Memory B cell (primary cell): ENCODE measurements at places on chromosomes 1 and 21.

GRCh38 chr1:241460098-241460873, 59.3 kb downstream of the FH start:
- DNase-seq, result no peak

DNA sequence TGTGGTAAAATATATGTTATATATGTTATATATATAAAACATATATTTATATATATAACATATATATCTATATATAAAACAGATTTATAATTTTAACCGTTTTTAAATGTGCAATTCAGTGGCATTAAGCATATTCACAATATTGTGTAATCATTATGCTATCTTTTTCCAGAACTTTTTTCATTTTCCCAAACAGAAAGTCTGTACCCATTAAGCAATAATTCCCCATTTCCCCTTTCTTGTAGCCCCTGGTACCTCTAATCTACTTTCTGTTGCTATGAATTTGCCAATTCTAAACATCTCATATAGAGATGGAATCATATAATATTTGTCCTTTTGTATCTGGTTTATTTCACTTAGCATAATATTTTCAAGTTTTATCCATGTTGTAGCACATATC, 10.7 kb upstream of the ARHGEF11 start:
- no peak for DNase-seq

DNA sequence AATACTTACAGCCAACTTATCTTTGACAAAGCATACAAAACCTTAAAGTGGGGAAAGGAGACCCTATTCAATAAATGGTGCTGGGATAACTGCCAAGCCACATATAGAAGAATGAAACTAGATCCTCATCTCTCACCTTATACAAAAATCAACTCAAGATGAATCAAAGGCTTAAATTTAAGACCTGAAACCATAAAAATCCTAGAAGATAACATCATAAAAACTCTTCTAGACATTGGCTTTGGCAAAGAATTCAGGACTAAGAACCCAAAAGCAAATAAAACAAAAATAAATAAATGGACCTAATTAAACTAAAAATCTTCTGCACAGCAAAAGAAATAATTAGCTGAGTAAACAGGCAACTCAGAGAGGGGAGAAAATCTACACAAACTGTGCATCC, 335.6 kb upstream of the PBX1 start:
- DNase-seq, result no peak

GRCh38 chr1:4076346-4076745, 176.3 kb upstream of the C1orf174 start:
- DNase-seq, result no peak

DNA sequence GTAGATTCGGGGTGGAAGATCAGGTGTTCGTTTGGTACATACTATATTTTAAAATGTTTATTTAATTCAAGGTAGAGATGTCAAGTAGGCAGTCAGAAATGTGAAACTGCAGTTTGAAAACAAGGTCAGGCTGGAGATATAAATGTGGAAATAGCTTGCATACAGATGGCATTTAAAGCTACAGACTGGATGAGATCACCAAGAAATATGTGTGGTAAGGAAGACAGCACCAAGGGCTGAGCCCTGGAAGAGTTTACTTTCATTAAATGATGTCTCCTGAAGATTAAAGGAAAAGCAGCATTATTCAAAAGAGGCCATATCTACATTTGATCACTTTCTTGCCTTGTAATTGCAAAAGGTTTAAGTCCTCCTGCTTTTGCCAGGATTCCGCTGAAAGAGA, 271.3 kb downstream of the PTBP2 start:
- DNase-seq, result no peak

GRCh38 chr1:228177721-228178710, 12.4 kb downstream of the IBA57 start:
- DNase-seq, result no peak

DNA sequence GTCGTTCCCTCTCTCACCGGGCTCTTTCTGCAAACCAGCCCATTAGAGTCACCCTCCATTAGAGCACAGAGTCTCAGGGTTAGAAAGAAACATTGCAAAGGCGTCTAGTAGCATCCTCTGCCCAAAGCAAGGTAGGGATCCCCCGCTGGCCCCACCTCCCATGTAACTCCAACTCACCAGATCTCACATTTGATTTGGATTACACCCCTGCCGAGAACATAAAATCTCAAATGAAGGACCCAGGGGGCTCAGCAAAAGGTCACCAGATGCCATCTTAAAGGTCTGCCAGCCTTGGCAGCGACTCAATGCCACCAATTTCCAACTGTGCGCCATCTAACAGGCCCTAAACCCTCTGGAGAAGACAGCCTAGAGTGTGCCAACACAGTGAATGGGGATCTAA, 14.1 kb downstream of the C1orf87 start:
- no peak for DNase-seq

DNA sequence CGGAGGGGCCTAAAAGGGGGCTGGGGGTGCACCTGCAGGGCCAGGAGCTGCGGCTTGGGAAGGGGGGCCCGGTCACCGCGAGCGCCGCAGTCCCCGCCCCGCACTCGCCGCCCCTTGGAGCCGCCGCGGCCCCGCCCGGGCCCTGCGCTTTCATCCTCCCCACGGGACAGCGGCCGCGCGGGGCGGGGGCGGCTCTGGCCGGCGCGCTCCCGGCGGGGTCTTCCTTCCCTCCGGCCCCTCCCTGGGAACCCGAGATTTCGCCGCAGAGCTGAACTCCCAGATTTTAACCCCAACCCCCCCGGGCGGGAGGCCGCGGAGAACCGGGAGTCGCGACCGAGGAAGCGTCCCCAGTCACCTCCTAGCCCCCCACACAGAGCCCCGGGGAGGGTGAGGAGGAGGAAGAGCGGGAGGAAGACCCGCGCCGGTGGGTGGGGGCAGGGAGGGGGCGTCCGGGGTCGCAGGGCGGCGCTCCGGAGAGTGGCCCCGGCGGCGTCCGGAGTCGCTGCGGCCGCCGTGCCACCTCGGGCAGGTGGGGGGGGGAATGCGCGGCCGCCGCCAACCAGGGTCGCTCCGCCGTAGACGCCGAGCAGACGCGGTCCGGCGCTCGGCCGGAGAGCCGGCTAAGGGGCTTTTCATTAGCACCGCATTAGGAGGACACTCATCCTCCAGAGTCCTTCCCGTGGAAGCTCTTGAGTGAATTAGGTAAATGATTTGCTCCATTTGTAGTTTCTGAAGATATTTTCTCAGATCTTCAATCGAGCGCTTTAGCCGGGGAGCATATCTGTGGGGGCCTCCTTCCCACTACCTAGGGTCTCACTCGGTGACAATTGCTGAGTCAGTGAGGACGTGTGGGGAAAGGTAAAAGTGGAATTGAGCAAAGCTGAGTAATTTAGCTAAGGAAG, 31.6 kb upstream of the NFIA start:
- peak; percentile 24 for DNase-seq

- no peak for DNase-seq
Observed at GRCh38 chr1:78980511-78980910, 26.0 kb downstream of the ADGRL4 start.

DNA sequence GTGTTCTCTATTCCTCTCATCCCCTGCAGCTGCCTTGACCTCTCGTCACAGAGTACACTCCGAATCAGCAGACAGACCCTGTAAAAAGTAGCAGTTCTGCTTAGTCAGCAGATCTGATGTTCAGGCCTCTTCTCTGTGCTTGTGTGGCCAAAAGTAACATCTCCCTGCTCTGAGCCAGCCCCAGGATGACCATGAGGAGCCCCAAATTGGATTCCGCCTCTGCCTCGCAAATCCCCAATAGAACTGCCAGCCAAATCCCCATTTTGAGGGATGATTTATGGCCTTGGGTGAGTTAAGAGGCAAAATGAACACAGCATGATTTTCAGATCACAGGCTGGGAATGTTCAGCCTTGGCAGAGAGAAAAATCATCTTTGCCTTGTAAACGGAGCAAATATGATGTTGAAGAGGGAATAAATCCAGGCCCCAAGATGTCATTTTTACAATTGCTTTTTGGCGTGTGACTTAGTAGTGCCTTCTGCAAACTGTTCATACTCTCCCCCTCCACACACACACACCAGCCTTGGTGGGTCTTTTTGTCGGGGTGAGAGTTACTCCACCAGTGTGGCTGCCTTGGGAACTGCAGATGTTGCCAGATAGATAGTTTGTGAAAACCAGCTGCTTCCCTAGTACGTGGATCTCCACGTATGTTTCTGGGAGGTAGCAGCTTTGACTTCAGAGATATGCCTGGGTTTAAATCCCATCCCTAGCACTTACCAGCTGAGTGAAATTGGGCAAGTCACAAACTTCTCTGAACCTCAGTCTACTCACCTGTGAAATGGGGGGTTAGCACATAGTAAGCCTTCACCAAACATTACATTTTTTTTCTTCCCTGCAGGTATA, 77.8 kb downstream of the MAN1C1 start:
- no peak for DNase-seq

- no peak for DNase-seq
Observed at GRCh38 chr21:36247316-36248010, 72.5 kb upstream of the MORC3 start.

DNA sequence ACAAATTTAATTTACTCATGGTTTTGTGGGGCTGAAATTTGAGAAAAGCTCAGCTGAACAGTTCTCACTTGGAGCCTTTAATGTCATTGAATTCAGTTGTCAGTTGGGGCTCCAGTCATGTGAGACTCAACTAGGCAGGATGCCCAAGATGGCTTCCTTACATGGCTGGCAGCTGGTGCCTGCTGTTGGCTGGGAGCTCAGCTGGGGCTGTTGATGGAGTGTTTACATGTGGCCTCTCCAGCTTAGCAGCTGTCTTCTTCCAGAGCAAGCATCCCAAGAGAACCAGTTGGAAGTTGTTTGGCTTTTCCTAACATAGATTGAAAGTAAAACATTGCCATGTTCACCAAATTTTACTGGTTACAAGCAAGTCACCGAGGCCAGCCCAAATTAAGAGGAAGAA, 81.8 kb upstream of the KCNA3 start:
- no peak for DNase-seq

- no peak for DNase-seq
Observed at GRCh38 chr1:214380396-214380795, 99.4 kb downstream of the SMYD2 start.

GRCh38 chr1:235639226-235640205, 10.1 kb downstream of the GNG4 start:
- no peak for DNase-seq

DNA sequence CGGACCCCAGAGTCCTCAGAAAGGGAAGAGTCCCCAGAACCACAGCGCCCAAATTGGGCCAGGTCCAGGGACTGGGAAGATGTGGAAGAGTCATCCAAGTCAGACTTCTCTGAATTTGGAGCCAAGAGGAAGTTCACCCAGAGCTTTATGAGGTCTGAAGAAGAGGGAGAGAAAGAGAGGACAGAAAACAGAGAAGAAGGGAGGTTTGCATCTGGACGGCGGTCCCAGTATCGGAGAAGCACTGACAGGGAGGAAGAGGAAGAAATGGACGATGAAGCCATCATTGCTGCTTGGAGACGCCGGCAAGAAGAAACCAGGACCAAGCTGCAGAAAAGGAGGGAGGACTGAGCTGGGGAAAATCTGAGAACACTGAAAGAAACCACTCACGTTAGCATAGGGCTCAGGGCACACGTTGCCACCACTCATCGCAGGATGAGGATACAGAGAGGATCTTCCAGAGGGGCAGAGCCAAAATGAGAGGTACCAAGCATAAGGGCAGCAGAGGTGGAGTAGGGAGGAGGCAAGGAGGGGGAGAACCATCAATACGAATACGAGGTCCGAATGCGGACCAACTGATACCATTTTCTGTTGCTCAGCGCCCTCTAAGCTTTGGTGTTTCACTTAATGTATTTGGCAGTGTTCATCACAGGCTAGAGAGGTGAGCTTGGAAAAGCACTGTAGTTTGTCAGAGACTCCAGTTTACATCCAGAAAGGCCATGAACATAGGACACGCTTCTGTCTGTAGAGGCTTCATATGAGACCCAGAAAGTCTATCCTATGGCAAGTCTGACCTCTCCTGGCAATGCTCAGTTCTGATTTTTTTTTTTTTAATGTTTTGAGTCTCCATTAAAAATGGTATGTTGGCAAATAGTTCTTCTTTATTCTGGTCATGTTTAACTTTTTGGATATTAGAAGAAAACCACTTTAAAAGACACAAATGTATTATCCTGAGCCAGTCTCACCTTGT, 34.7 kb downstream of the STYXL2 start:
- no peak for DNase-seq

DNA sequence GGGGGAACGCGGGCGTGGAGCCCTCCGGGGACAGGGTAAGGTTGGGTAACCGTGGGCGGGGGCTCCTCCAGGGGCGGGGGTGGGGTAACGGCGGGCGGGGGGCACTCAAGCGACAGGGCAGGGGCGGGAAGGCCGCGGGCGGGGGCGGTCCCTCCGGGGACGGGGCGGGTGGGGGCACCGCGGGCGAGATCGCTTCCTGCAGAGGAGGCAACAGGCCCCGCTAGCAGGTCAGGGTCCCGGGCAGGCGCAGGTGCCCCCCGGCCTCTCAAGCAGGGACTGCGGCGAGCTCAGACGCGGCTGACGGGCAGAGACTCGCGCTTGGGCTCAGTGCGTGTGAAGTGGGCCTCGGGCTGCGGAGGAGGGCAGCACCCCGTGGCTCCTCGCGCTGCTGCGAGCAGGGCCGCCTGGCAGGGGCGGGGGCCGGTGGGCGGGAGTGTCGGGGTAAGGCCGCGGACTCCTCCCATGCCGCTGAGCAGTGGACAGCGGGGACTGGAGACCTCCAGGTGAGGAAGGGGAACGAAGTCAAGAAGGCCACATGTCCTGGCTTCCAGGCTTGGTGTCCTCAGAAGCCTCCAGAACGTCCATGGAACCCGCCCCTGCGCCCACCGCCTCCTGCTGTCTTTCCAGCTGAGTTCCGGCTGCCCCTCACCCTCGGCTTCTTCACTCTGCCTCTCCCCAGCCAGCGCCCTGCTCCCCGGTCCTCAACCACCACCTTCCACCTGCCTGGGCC, 627 bp upstream of the GNB1 start:
- peak; percentile 58 for DNase-seq

GRCh38 chr1:180586671-180587155, 27.9 kb downstream of the OVAAL start:
- no peak for DNase-seq

DNA sequence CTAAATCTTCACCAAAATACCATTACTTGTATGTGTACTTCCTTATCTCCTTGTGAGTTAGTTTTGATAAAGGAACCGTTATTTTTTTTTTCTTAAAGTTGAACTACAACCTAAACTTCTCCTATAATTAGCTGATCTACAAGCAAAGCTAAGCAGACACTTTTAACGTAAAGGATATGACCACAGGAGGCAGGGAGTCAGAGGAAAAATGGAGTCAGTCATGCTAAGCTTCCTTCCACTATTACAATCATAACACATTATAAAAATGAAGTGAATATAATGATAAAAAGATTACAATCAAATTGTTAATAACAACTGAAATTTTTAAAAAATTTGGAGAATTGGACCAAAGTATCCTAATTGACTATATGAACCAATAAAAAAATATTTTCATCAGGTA, 892.6 kb downstream of the KCNT2 start:
- DNase-seq, result no peak
